ENCODE measurements at places on chromosomes 13 and 19. TPM values are rescaled to one million over a fixed set of nuclear protein-coding genes. Genes with fewer than 3 reads are reported as not detected.

DNA sequence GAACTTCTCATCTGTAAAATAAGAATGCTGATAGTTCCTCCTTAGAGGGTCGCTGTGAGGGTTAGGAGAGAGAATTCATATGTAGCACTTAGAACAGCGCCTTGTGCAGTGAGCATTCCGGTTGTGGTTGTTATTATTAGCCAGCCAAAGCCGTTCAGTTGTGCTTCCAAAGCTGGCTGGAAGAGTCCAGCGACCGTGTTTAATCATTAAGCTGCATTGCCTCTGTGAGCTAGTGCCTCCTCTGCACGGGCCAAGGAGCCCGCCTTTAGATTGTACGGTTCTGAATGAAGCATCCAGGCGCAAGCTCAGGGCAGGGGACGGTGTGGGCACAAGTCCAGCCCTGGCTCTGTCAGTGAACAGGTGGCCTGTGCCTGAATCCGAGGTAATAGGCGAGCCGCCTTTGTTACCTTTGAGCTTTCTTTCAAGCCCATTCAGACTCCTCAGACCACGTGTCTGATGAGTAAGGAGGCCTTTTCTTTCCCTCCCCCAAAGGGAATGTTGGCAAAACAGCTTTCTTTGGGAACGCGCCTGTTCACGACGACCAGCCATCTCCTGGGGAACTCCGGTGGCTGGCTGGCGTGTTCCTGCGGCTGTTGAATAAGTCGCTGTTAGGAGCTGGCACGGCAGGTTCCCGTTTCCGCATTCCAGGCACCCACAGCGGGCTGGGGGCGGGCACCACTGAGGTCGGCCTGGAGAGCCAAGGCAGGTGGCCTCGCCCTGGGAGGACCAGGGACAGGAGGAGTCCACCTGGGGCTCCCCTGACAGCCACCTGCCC, 25.1 kb downstream of the SIPA1L3 start:
- DNase-seq: peak; percentile 89

The LHFPL6 gene
- total RNA-seq: 6.4 TPM

GRCh38 chr13:28333204-28333881, 161.6 kb downstream of the FLT1 start:
- no peak for DNase-seq

GRCh38 chr13:76887076-76887563, 915 bp upstream of the KCTD12 start:
- DNase-seq: no peak

- peak; percentile 2 for DNase-seq
Observed at GRCh38 chr13:113544896-113545295, 39.7 kb upstream of the TFDP1 start.

DNA sequence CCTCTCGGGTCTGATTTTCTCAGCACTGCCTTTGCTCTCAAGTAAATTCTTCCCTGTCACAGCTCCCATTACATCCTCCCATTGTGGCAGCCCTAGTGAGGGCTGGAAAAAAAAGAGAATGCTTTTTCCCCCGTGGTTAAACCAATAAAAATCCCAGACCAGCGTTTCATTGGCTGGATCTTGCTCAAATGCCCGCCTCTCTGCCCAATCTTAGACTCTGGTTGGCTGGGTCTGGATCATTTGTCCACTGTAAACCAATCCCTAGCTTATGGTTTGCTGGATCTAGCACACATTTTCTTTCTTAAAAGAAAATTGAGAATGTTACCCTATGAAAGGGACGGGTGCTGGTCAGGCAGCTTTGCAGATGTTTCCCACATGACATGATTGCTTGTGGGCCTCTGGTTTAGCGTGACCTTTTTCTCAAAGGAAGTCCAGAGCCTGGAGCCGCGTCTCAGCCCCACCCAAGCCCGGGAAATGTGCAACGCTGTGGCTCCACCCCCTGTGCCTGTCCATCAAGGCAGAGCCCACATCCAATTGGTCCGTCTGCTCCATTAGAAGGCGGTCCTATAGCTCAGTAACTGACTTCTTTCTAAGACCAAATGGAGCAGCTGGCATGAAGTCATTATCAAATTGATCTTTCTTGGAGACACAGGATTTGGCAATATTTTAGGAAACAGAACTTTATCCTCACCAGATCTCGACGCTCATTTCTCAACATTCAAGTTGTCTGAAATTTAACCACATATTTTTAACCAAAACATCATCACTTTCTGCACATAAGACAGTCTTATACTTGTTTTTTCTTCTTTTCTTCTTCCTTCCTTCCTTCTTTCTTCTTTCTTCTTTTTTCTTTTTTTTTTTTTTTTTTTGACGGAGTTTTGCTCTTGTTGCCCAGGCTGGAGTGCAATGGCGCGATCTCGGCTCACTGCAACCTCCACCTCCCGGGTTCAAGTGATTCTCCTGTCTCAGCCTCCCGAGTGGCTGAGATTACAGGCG, 2.6 kb upstream of the MCEMP1 start:
- peak; percentile 77 for DNase-seq

GRCh38 chr13:99969919-99970650, 1.5 kb downstream of the ZIC5 start:
- no peak for DNase-seq

The CACNG7 gene
- total RNA-seq: not detected

The SKA3 gene
- 1.6 TPM for total RNA-seq

DNA sequence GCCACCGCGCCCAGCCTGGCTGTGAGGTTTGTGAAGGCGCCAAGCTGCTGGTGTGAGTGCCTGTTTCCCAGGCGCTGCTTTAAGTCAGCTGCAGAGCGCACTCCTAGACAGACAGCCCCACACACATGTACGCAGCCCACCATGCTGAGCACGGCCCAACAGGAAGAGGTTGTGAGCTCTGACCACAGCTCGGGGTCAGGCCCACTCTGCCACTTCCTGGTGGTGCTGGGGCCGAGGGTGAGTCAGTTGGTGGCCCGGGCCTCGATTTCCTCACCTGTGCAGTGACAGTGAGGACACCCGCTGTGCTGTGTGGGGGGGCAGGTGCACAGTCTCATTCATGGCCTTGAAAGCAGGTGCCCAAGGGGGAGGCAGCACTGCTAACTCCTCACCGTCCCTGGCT, 106.7 kb downstream of the KDM4B start:
- no peak for DNase-seq

All from transverse colon (tissue), 4 donors.